ENCODE measurements at places on chromosomes 5 and 9.
A peak's percentile ranks its signal among the peaks of the same experiment; 100 is the strongest.

GRCh38 chr9:126860757-126861466 lies 473 bp downstream of the ZBTB34 start:
- DNase-seq: peak; percentile 41

DNA sequence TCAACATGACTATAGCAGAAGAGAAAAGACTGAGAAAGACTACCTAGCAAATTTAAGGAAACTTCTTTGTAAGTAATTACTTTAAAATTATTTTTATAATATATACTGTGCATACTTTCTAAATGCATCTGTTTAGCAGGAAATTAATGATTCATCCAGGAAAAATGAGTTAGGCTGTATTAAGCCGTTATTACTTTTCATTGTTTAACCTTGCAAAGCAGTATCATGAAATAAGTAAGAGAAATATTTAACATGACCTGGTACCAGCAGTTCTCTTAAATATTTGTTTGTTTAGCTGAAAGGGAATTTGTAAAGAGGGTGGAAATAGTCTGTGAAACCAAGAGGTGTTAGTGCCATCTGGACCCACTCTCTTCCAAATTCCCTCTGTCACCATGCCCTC lies 175.0 kb downstream of the GNAQ start:
- DNase-seq: no peak

GRCh38 chr5:7828269-7828668 lies 22.7 kb downstream of the CFAP90 start:
- DNase-seq: no peak

DNA sequence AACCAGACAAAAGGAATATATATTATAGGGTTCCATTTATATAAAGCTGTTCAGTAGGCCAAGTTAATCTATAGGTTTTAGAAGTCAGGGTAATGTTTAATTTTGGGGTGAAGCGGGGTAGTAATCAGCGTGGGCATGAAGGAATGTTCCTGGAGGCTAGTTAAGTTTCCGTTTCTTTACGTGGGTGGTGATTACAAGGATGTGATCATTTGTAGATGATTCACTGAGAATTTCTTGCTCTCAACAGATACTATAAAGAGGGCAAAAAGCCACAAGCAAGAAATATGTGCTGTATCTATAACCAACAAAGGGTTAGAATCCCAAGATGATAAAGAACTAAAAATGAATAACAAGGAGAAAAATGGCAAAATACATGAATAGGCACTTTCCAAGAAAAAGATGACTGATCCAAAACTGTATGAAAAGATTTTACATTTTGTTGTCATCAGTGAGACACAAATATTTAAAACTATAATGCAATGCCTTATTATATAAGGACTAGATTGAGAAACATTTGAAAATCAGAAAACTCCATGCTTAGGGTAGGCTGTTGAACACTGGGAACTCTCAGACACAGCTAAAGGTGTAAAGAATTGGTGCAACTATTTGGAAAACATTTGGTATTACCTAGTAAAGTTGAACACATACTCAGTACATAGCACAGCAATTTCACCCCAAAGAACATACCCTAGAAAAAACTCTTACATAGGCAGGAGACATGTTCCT lies 224.3 kb upstream of the S1PR3 start:
- DNase-seq: no peak

GRCh38 chr9:105328872-105329718 lies 84.6 kb downstream of the SLC44A1 start:
- DNase-seq: peak; percentile 69

GRCh38 chr5:80763211-80763610 lies 108.4 kb upstream of the DHFR start:
- no peak for DNase-seq
